ENCODE measurements at places on chromosomes 7 and 10. TPM values are rescaled to one million over a fixed set of nuclear protein-coding genes. Genes with fewer than 3 reads are reported as not detected.

SLC26A4 gene
- total RNA-seq, result 0.46 TPM

VPS37D gene
- total RNA-seq, result 3.0 TPM

MICALL2 gene
- total RNA-seq, result 31.0 TPM

PIK3AP1 gene
- total RNA-seq, result 0.89 TPM

GHRHR gene
- total RNA-seq, result not detected

IFIT1B gene
- total RNA-seq, result not detected

HOXA5 gene
- total RNA-seq, result 2.7 TPM

RAMP3 gene
- total RNA-seq, result not detected

RSPH10B2 gene
- total RNA-seq, result 0.05 TPM

ASB10 gene
- not detected for total RNA-seq

IL6 gene
- 23.2 TPM for total RNA-seq

DENND10 gene
- total RNA-seq, result 91.8 TPM

DKK1 gene
- 266 TPM for total RNA-seq

LLCFC1 gene
- not detected for total RNA-seq

ATG9B gene
- total RNA-seq, result 1.6 TPM

Data from smooth muscle cell of the umbilical artery (primary cell).